Urothelium cell line (cell line): ENCODE measurements at places on chromosomes 2 and 18.
A peak's percentile ranks its signal among the peaks of the same experiment; 100 is the strongest.

- DNase-seq: no peak
Observed at GRCh38 chr2:201327678-201328077, 29.5 kb downstream of the FLACC1 start.

DNA sequence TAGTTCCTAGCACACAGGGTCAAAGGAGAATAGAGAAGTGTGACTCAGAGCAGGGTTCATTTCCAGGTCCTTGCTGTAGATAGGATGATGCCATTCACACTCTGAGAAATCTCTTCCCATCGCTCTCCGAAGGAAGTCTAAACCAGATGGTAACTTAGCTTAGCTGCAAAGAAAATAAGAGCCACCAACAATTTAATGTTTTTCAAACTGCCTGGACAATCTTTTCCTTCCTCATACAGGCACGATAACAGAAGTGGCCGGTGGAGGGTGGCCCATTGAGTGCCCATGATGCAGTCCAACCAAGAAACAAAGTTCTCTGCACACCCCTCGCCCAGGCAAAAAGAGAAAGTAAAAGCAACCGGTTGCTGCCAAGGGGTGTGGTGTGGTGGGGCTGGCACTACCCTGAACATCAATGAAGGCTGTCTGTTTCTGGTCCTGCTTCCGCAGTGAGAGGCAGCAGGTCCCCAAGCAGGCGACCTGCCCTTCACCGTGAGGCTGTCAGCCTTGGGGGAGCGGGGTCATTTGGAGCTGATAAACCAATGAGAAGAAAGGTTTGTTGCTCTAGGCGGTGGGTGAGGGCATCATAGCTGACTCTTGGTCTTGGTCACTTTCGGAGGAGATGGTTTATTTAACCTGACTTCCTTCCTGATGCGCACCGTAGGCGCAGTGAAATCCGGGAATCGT, 105.6 kb upstream of the CD302 start:
- no peak for DNase-seq

DNA sequence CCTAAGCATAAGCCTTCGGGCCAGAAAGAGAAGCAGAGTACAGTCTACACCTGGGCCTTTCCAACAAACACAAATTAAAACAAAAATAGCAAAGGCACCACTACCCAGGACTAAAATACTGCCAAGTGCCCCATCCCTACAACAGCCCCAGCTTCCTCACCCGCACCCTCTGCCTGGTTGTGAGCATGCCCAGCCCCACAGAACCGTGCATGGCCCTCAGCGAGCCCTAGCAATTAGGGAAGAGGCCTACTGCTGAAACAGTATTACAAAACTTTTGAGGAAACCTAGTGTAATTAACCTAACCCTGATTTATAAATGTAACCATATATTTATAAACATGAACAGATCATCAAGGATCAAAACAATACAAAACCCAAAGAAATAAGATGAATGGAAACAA, 44.2 kb downstream of the FARSB start:
- no peak for DNase-seq

GRCh38 chr18:31617031-31617717, 25.5 kb downstream of the TTR start:
- no peak for DNase-seq

DNA sequence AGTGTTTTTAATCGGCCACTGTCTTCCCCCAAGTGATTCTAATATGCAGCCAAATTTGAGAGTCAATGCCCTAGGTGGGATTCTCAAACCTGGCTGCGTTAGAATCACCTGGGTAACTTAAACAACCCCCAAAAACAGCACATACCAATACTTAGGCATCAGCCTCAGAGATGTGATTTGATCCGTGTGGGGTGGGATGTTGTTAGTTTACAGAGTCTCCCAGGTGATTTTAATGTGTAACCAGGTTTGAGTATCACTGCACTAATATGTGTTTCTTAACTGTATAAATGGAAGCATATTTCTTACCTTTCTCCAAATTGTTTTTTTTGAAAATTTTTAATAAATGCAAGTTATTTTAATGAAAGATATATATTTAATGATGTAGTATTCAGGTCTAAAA, 135.4 kb downstream of the PLCL1 start:
- DNase-seq: no peak

DNA sequence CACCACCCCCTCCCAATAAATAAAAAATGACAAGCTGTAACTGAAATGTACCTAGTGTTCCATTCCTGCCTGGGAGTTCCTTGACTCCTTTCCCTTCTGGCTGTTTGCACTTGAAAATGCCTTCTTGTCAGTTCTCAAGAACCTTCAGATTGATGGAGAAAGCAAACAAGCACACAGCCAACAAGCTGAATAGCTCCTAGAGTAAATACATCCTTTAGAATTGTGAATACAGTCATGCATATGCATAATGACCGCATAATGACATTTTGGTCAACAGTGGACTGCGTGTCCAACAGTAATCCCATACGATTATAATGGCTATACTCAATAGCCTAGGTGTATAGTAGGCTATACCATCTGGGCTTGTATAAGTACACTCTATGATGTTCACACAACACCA, 97.0 kb downstream of the LYPD6 start:
- no peak for DNase-seq

GRCh38 chr2:67295851-67296250, 101.3 kb upstream of the ETAA1 start:
- DNase-seq: no peak

DNA sequence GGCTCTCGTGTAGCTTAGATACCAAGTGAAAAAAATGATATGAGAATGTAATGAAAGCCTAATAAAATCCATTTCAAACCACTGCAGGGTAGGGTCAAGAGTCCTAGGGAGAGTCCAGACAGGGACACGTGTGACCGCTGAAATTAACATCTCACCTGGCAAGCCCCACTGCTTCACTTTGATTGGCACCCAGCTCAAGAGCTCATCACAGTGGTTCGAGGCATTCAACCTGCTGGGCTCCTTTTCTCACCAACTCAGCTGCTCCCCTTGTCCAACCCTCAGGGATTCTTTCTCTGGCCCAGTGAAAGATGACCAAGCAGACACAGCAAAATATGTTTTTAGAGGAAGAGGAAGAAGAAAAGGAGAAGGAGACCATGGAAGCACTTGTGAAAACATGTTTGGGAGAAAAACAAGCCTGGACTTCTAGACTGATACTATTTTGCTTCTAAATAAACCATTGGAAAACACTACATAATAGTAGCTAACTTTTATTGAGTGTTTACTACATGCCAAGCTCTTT, 49.2 kb upstream of the CREB1 start:
- no peak for DNase-seq

DNA sequence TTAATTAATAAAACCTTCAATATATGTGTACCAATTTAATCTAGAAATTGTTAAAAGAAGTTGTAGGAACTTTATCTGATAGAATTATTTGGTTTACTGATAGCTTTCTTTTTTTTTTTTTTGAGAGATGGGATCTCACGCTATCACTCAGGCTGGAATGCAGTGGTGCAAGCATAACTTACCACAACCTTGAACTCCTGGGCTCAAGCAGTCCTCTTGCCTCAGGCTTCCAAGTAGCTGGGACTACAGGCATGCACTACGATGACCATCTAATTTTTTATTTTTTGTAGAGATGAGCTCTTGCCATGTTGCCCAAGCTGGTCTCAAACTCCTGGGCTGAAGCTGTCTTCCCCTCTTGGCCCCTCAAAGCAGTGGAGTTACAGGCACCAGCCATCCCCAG, 66.8 kb downstream of the CCDC138 start:
- DNase-seq: no peak

GRCh38 chr2:141806090-141806489, 324.7 kb downstream of the LRP1B start:
- no peak for DNase-seq

- DNase-seq: peak; percentile 37
Observed at GRCh38 chr2:1446301-1446700, 33.0 kb downstream of the TPO start.

- no peak for DNase-seq
Observed at GRCh38 chr2:119533560-119533959, 9.3 kb upstream of the SCTR start.

DNA sequence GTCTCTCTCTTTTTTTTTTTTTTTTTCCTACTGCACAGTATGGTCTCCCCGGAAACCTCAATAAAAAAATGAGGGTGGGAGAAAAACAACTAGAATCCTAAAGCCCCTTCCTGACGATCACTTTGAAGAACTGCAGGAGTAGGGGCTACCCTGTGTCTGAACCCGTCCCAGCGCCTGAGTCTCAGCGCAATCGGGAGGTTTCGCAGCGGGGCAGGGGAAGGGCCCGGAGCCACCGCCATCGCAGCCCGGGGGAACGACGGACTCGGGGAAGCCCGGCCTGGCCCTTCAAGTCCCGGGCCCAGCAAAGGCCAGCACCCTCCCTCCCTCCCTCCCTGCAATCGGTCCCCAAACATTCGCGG, 411 bp downstream of the NARS1 start:
- DNase-seq: no peak

GRCh38 chr2:200179151-200179550, 127.3 kb upstream of the SPATS2L start:
- no peak for DNase-seq

- DNase-seq: no peak
Observed at GRCh38 chr2:219416235-219416602, 2.0 kb upstream of the DES start.

DNA sequence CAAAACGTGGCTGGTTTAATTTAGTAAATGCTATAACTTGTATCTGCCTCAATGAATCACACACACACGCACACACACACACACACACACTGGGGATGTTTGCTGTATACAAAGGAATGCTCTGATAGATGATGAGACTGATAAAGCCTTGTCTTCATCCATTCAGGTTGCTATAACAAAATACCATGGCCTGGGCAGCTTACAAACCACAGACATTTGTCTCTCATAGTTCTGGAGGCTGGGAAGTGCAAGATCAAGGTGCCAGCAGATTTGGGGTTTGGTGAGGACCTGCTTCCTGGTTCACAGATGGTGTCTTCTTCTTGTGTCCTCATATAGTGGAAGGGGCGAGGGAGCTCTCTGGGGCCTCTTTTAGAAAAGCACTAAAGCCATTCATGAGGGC, 149.5 kb upstream of the HDAC4 start:
- DNase-seq: no peak

DNA sequence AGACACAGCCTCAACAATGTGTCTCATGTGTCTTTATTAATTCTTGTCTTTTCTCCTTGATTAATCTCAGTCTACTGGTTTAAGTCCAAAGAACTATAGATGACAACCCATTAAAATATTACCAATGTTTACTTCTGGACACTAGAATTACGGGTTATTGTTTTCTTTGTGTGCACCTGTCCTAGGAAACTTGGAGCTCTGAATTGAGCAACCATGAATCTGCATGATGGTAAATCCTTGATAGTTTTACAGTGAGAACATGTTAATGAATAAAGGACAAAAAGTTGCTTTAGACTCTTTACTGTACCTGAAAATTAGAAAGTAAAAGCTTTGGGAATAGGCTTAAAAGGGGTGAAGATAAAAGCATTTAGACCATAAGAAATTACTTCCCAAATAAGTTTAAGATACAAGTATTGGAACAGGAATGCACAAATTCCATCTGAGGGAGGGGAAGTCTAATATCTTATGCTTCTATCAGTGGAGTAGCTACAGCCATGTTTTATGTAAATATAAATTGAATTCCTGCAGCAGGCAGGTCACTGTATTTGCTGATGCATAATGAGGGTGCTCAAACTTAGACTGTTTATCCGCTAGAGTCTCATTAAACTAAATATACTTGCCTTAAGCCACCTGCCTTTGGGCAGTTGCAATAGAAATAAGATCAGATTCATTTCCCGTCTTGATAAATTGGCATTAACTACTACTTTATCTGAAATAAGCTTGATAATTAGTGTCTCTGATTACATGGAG, 603.7 kb upstream of the GCFC2 start:
- no peak for DNase-seq

DNA sequence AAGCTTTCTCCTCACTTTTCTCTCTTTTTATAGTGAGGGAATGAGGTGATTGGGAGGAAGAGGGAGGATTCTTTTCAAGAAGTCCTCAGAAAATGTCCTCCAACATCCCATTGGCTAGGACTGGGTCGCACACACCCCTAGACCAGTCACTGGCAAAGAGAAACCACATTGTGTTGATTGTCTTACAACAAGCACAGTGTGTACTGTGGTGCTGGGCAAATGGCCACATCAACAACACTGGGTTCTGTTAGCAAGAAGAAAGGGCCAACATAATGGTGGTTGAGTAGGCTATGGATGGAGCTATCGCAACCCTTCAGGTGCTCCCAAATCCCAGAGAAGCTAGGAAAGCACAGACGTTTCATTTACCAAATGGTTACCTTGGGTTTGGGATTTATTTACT, 18.7 kb upstream of the PTPN4 start:
- DNase-seq: no peak
